Stimulated activated CD8-positive, alpha-beta memory T cell treated with anti-CD3 and anti-CD28 coated beads, Interleukin-2, amount 100 ng/mL, for 1 hour (primary cell): ENCODE measurements at places on chromosomes 7 and 10.

- DNase-seq = no peak
Observed at GRCh38 chr10:106819490-106819889, 345.0 kb downstream of the SORCS1 start.

DNA sequence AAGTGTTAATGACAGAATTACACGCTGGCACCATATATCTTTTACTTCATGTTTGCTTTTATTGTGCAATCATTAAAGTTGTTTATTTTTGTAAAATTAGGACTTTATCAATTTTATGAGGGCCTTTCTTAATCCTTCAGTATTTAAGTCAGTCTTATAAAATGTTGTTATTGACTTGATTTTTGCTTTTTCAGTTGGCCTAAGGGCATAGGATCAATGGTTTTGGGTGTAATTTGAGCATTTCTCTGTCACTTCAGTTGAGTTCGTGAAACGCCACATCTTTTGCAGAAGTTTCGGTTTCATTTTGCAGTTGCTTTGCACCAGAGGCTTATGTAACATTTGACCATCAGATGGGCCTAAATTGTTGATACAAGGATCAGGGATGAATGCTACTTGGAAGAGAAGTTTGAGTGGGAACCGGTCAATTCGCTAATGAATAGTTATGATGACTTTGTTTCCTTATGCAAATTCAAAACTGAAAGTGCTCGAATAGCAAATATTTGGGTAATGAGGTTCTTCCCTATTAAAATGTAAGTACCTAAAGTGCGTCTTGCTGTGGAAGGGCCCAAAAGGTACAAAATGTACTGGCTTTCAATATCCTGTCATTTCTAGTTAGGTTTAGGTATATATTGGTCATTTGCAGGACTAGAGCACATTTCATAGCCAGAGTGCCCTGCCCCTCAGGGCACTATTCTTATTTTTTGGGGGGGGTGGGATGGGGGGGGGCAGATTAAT, 340.9 kb downstream of the LRMDA start:
- DNase-seq = no peak

- DNase-seq = no peak
Observed at GRCh38 chr7:22363756-22364422, 6.9 kb upstream of the RAPGEF5 start.

- no peak for DNase-seq
Observed at GRCh38 chr10:30036811-30037210, 22.6 kb downstream of the JCAD start.

DNA sequence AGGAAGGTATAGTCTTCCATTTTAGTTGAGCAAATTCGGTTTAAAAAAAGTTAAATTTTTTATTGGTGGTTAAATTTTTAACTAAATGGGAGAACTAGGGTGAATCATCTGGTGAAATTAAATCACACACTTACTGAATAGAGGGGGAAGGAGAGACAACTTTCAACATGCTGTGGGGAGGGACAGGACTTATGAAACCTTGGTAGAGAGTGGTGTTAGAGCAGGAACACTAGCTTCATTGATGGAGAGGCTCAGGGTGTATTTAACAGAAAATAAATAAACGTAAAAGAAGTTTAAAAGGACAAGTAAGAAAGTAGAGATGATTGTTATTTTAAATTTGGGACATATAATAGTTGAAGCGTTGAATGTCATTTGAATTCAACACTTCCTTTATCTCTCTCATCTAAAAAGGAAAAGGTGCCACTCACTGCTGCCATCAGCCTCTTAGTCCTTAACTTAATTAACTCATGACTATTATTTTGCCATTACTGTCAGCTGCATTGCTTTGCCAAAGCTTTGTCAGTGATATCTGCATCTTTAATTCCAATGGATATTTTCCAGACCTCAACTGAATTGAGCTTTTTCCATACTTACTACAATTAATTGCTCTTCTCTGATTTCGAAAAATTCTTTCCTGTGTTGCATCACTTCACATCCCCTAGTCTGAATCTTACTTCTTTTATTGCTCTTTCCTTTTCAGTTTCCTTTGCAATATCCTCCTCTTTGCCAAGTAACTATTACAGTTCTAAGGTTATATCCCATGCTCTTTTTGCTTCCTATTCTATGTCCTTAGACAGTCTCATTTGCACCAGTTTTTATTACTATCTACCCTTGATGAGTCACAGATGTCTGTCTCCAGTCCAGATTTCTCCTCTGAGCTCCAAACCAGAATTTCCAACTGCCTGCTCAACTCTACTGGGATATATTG, 71.7 kb downstream of the GNAT3 start:
- no peak for DNase-seq

DNA sequence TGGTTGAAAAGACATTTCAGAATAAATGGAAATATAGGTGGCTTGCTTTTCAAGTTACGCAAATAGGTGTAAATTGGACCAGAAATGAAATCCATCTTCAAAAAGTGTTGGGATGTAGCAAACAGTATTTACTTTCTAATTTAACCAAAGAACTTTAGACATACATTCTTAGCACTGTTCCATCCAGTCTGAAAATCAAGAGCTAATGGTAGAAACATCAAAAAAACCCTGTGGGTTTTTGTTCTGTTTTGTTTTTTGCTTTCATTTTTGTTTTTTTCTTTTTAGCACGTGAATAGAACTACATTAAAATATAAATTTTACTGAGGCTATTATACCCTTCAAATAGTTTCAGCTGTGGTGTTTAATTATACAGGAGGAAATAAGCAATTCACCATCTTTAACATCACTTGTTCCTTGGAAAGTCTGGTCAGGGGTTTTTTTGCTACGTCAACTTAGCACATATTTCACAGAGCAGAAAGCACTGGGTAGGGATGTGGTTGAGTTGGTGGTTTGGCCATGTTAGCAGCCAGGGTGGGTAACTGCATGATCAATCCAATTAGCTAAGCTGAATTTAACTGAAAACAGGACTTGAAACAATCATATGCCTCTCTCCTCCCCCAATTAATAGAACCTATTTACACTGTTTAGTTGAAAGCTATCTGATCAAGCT, 275.4 kb upstream of the PFKP start:
- no peak for DNase-seq

DNA sequence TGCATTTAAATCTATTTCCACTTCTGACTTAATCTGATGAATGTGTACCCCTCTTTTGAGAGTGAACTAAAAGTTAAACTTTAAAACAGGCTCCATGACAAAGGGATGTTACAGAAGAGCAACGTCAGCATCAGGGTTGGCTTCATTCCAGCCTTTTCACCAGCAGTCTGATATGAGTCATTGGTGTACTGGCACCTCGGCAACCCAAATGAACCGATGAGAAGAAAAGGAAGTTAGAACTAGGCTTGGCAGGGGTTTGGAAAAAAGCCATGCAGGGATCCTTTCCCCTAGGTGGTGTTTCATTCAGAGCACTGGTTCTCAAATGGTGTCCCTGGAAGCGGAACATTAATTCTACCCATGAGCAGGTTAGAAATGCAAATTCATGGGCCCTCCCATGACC, 53.6 kb downstream of the SEC61G start:
- no peak for DNase-seq

GRCh38 chr7:150845421-150845861, 6.9 kb upstream of the AOC1 start:
- DNase-seq = no peak

DNA sequence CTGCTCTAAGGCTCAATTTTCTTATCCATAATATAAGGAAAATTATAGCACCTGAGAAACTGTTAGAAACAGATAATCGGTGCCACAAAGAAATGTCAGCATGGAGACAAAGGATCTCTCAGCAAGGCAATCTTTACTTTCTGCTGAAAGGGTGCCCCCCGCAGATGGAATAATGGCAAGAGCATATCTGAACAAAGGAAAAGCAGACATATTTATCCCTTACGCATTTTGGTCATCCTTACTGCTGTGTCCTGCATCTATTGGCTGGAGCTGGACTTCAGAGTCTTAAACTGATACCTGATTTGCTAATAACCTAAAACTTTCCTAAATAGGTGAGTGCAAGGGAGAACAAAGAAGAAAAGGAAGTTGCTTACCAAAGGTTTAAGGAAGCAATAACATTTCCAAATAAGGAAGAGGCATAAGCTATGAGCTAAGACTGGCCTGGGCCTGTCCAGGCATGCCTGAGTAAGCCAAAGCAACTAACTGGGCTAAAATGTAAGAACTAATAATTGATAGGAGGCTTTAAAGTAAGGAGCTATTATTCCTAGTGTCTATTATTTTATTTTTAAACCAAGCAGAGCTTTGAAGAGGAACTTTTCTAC, 39.6 kb upstream of the ELMO1 start:
- no peak for DNase-seq

DNA sequence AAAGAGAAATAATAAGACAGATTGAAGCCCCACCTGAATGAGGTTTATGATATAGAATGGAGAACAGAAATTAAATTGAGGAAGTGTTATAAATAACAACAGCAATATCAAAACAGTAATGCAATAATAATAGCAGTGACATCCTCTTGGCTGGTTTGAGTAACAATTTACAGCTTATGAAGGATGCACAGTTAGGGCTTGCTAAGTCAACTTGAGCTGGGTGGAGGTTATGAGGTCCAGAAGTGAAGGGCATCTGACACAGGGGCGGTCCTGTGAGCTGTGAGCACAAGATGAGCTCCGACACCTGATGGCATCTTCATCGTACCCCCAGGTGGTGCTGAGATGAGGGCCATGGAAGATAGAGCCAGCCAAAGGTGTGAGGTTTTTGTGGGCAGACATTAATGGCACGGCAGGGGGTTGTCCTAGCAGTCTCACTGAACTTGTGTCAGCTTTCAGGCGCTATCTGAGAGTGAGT, 30.5 kb downstream of the ARHGAP22 start:
- no peak for DNase-seq

- no peak for DNase-seq
Observed at GRCh38 chr7:130667593-130668257, 823 bp downstream of the COPG2 start.

DNA sequence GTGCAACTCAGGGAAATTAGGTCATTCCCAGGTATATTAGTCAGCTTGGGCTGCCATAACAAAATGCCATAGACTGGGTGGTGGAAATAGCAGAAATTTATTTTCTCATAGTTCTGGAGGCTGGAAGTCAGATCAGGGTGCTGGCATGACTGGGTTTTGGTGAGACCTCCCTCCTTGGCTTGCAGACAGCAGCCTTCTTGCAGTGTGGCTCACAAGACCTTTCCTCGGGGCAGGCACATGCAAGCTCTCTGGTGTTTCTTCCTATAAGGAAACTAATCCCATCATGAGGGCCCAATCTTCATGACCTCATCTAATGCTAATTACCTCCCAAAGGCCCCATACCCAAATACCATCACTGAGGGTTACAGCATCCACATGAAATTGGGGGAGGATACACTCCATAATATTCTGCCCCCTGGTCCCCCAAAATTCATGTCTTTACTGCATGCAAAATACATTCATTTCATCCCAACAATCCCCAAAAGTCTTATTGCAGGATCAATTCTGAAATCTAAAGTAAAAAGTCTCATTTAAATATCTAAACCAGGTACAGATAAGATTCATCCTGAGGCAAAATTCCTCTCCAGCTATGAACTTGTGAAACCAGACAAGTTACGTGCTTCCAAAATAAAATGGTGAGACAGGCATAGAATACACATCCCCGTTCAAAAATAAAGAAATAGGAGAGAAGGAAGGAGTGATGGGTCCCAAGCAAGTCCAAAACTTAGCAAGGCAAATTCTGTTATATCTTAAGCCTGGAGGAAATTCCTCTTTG, 17.4 kb upstream of the CBLL1 start:
- no peak for DNase-seq

DNA sequence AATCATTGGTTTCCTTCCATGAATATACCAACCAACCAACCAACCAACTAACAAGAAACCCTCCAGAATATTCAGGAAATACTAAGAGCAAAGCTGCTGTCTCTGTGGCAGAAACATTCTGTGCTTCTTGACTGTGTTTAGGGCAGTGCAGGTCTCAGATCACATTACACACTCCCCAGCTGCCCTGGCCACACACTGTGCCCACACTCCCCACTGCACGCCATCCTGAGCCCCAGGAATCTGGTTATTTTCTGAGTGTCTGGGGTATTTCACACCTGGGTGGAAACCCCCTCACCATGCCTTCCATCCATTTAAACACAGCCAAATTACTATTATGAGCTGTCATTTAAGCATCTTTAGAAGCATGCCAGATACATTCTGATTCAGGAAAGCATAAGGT, 183.7 kb upstream of the ANK3 start:
- DNase-seq = no peak

GRCh38 chr10:71038091-71038633, 149.8 kb upstream of the PCBD1 start:
- no peak for DNase-seq

- no peak for DNase-seq
Observed at GRCh38 chr10:59711871-59712494, 2.3 kb upstream of the SLC16A9 start.

DNA sequence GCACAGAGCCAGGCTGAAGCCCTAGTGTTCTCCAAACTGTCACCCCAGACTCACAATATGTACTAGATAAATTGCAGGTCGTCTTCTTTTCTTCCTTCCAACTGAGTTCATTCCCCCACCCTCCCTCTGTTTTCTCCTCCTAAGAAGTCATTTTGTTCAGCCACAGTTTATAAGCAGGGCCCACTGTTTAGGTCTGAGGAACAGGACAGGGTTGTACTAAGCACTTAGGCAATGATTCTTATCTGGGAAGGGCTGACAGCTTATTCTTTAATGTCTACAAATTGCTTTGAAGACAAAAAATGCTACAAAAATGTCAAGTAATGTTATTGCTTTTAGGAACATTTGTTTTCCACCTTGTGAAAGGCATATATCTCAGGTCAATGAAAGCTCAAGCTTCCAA, 59.1 kb downstream of the CDC123 start:
- DNase-seq = no peak

GRCh38 chr7:2870471-2870931, 26.4 kb upstream of the GNA12 start:
- no peak for DNase-seq

- DNase-seq = no peak
Observed at GRCh38 chr7:40996233-40996677, 706.6 kb downstream of the INHBA start.

- DNase-seq = no peak
Observed at GRCh38 chr7:48512892-48513291, 341.6 kb downstream of the ABCA13 start.

DNA sequence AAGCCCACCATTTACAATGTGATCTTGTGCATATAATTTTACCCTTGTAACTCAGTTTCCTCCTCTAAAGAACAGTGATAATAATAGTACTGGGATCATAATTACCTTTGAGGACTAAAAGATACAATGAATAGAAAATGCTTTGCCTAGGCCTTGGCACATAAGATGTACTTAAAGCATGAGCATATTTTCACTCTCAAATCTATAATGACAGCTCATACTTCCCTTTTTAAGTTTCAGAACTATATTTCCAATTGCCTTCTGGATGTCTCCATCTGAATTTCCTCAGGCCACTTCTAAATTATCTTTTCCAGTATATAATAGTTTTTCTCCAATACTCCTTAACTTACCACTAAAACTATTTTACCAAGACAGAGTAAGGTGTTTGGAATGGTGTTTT, 13.3 kb upstream of the ITGB8 start:
- DNase-seq = no peak

DNA sequence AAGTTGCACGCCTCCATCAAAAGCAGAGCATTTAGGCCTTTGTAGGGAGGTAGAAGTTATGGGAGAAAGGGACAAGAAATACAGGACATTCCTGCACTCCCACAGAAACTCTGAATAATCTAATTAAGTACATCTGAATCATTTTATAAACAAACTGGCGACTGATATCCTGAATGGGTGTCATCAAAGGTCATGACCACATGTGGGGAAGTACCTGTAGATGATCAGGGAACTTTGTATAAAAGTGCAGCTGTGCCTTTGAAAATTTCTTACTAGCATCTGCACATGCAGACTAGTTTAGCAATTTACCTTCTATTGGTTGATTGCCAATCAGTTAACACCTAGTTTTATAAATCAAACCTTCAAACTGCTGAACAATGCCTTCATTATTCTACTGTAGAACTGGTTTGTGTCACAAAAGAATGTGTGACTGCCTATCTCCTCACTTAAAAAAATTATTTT, 17.1 kb downstream of the STEAP4 start:
- DNase-seq = no peak
